Stomach (tissue), 19 donors: ENCODE measurements at places on chromosomes 12 and 14. TPM values are rescaled to one million over a fixed set of nuclear protein-coding genes. Genes with fewer than 3 reads are reported as not detected.

The B4GALNT3 gene
- 63.2 TPM for total RNA-seq

The PTPN21 gene
- total RNA-seq: 63.0 TPM

The ABCD2 gene
- 0.58 TPM for total RNA-seq

The EML5 gene
- total RNA-seq: not detected

The LRP1-AS gene
- total RNA-seq: not detected

The TBC1D30 gene
- 11.2 TPM for total RNA-seq

The PTMS gene
- total RNA-seq: 22.8 TPM

The ARMH4 gene
- 2.2 TPM for total RNA-seq

- no peak for DNase-seq
These were observed 1.1 kb upstream of the KRT3 start for GRCh38 chr12:52796839-52797528.

DNA sequence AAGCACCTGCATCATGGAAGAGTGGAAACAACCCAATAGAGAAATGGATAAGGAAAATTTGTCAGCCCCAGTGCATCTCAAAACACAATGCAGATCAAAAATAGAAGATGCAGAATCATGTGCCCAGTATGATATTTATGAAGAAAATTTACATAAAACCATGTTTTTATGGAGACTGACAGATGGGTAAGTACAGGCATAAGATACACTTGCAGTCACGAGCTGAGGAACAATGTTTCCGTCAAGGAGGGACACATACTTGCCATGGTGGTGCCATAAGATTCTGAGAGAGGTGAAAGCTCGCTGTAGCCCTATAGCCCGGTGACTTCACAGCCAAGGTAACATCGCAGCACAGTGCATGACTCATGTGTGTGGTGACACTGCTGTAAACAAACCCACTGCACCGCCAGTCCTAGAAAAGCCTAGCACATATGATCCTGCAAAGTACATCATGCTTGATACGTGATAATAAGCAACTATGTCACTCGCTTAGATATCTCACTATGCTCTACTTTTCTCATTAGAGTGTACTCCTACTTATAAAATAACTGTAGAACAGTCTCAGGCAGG lies 112.6 kb downstream of the RIMBP2 start:
- no peak for DNase-seq

GRCh38 chr14:68788275-68788995 lies 4.4 kb downstream of the ZFP36L1 start:
- no peak for DNase-seq

GRCh38 chr12:98058838-98059237 lies 456.6 kb upstream of the TMPO start:
- DNase-seq: no peak

DNA sequence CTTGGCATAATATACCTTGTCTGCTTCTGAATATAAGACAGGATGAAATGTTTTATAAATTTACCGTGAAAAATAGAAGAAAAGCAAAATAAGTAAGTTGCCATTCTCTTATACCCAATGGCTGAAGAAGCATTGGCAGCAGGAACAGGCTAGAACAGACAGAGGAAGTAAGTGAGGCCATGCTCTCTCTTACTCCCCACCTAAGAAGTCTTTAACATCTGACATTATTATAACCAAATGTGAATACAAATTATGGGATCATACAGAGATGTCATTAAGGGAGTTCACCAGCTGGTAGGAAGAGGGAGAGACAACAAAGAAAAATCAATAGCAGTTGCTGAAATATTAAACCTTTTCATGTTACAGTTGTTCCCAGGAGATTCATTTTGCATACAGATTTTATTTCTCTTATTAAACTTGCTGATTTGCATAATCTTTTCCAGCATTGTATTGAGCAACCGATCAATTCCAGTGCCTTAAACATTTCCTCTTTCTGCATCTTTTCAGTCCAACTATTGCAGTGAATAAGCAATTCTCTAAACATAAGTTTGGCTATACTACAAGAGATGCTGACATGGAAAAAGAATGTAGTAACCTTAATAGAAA lies 270.6 kb downstream of the SLC6A15 start:
- no peak for DNase-seq

- DNase-seq: no peak
These were observed 55.4 kb upstream of the FUT8 start for GRCh38 chr14:65357113-65357512.

- no peak for DNase-seq
These were observed 168.5 kb downstream of the NAV3 start for GRCh38 chr12:77999074-77999715.

DNA sequence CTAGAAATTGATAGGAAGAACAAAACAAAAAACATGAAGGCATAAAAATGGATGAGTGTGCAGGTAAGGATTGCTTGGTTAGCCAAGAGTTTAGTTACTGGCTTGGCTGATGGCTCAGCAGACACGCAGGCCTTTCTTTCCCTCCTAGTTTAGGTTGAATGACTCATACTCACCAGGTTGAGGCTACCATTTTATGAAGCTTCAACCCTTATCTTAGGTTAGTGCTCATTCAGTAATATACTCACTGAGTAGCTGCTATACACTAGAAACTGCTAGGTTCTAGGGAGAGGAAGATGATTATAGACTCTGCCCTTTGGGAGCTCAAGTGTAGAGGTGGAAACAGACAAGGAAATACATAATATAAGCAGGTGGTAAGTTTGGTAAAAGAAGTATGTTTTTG lies 6.0 kb downstream of the P3H3 start:
- DNase-seq: no peak

- no peak for DNase-seq
These were observed 147.8 kb upstream of the PLEKHA5 start for GRCh38 chr12:18981732-18982131.

- DNase-seq: no peak
These were observed 319.6 kb upstream of the RTL1 start for GRCh38 chr14:101223127-101223526.

DNA sequence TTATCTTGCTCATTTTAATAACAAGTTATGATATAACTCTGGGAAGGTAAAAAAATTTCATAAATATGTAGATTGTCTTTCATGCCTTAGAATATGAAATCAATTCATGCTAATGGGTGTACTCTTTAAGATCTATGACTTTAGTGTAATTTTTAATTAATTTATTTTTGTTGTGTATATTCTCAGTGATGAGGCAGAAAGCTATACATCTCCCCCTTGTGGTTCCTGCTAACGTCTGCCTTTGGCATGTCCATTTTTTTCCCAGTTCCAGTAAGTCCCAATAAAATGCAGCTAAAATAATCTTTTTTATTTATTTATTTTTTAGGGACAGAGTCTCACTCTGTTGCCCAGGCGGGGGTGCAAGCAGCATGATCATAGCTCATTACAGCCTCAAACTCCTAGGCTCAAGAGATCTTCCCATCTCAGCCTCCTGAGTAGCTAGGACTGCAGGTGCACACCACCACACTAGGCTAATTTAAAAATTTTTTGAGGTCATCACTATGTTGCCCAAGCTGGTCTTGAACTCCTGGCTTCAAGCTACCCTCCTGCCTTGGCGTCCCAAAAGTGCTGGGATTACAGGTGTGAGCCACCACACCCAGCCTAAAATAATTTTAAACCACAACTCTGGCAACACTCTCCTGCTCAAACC lies 3.3 kb upstream of the CHURC1 start:
- no peak for DNase-seq

DNA sequence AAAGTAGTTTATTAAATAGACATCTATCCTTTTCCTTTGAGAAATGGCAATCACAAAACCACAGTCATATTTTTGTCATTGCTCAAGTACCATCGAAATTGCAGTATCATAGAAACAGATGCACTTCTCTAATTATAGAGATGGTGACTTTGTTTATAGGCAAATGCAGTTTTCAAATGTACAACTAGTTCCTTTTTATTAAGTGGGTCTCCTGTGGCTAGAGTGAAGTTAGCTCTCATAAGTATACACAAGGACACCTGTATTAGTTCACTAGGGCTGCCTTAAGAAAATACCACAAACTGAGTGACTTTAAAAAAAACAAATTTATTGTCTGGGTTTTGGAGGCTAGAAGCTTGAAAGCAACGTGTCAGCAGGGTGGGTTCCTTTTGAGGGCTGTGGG lies 62.8 kb downstream of the OTOGL start:
- no peak for DNase-seq

GRCh38 chr14:28778138-28779117 lies 11.8 kb downstream of the FOXG1 start:
- no peak for DNase-seq

DNA sequence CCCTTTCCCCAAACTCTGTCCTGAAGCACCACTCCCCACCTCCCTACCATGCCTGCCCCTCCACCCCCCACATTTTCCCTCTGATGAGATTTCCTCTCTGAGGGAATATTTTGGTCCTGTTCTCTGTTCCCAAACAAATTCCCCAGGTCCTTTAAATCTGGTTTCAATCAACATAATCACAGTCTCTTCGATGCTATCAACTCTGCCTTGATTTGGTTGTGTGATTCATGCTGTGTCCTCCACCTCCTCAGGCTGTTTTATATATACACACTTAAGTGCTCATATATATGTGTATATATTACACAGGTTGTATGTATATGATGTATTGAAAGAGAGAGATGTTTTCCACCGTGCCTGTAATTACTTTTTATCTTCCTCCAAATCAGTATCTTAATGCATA lies 36.0 kb downstream of the NTF3 start:
- DNase-seq: no peak

DNA sequence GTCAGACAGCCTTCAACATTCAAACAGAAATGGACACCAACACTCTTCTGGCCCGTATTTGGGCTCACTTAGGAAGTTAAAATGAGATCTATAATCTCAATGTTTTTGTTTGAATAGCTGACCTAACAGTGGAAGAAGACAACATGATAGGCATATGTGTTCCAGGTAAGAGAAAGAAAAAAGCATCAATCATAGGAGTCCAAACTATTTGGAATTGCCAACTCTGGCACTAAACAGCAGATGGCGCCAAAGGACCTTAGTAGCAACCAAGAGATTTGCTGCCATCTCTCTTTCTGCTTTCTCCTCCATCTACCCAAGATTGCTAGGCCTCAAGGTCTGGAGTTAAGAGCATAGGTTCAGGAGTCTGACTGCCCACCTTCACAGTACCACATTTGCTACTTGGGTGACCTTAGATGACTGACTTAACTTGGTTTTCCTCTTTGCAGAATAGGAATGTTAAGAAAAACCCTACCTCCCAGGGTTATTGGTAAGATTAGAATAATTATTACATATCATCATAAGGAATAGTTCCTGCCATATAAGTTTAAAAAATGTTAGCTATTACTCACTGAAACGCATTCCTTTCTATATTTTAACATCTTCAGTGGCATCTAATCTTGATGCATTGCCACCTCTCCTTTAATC lies 30.2 kb downstream of the PEX5 start:
- peak; percentile 80 for DNase-seq
